ENCODE measurements at places on chromosomes 7 and 10. TPM values are rescaled to one million over a fixed set of nuclear protein-coding genes. Genes with fewer than 3 reads are reported as not detected.

The ARMC3 gene
- total RNA-seq = not detected

DNA sequence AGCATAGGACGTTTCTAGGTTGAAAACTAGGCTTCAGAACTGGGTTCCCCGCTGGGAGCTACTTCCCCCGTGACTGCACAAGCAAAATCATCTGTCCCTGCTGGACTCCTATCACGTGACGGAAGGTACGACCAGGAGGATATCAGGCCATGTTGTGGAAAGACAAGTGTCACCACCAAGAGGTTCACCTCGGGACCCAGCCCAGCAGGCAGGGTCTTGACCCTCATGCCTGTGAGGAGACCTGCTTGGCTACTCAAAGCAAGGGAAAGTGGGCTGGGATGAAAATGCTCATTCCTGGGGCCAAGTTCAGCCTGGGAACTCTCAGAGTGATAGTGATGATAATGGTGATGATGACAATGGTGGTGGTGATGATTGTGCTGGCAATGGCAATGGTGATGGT, 32.3 kb upstream of the DPYSL4 start:
- H3K36me3 ChIP-seq = no peaks in the 10 kb centered on the region
- no peak overlapping the region for H3K27ac ChIP-seq

GRCh38 chr10:89266721-89267453, 15.3 kb upstream of the LIPA start:
- no peak for DNase-seq
- no peak overlapping the region for H3K27ac ChIP-seq
- no peaks in the 10 kb centered on the region for H3K27me3 ChIP-seq

- H3K36me3 ChIP-seq = no peaks in the 10 kb centered on the region
- no peak for DNase-seq
- H3K27me3 ChIP-seq = no peaks in the 10 kb centered on the region
- H3K27ac ChIP-seq = no peak overlapping the region
Measured at GRCh38 chr10:124231168-124232155, 138.1 kb upstream of the CHST15 start.

DNA sequence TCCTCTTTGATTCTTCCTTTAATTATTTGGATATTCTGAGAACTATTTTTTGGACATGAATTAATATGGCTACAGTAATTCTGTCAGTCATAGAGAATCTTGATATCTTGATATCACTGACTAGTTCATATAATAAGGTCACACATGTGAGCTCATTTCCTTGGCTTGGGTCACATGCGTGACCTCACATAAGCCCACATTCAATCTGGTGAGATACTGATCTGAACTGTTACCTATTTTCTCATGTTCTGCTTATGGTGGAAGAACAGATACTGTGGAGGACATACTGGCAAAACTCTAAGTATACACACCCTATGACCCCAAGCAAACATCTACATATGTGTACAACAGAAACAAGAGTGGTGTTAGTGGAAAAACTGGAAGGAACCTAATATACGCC, 44.1 kb downstream of the CUL2 start:
- H3K4me1 ChIP-seq = peaks cover 14% of the 10 kb centered on the region
- H3K27me3 ChIP-seq = no peaks in the 10 kb centered on the region
- H3K4me3 ChIP-seq = no peak overlapping the region
- no peak for DNase-seq
- peaks cover 18% of the 10 kb centered on the region for H3K36me3 ChIP-seq

DNA sequence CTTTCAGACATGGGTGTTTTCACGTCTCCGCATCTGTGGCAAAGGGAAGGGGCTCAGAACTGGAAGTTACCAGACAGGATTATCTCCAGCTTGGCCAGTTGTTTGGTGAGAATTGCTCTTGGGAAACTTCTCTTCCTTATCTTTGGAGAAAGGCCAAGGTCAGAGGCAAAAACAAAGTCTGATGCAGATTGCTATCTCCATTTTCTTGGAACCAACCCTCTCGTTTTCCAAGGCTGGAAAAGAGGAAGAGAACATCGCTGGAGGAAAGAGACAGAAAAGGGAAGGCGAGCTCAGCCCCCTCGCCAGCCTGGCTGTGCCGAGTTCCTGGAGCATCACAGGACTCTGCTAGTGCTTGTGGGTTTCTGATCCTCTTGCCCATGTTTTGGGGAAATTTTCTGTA, 396.8 kb upstream of the SHH start:
- DNase-seq = no peak
- H3K36me3 ChIP-seq = no peaks in the 10 kb centered on the region
- no peaks in the 10 kb centered on the region for H3K27me3 ChIP-seq
- no peak overlapping the region for H3K27ac ChIP-seq
- H3K4me1 ChIP-seq = no peaks in the 10 kb centered on the region
- no peak overlapping the region for H3K4me3 ChIP-seq
